ENCODE measurements at places on chromosomes 2 and 18. TPM values are rescaled to one million over a fixed set of nuclear protein-coding genes. Genes with fewer than 3 reads are reported as not detected.

The CYP27C1 gene
- under 0.01 TPM for total RNA-seq

The MCEE gene
- total RNA-seq, result 11.3 TPM

The PCARE gene
- total RNA-seq, result under 0.01 TPM

The CXCR2 gene
- not detected for total RNA-seq

The OXER1 gene
- not detected for total RNA-seq

The RGPD5 gene
- 32.8 TPM for total RNA-seq

The GREB1 gene
- total RNA-seq, result 0.09 TPM

The NXPH2 gene
- not detected for total RNA-seq

The LAMA3 gene
- total RNA-seq, result 3.1 TPM

The ATOH8 gene
- 3.9 TPM for total RNA-seq

The PLGLB1 gene
- total RNA-seq, result 0.18 TPM

The C1QL2 gene
- total RNA-seq, result not detected

The IL36B gene
- not detected for total RNA-seq

The SPATA3 gene
- not detected for total RNA-seq

The POTEF gene
- total RNA-seq, result 0.09 TPM

The LBH gene
- total RNA-seq, result 7.4 TPM

The PJVK gene
- total RNA-seq, result 0.66 TPM

The FHL2 gene
- total RNA-seq, result 114 TPM

The ADGRF3 gene
- total RNA-seq, result under 0.01 TPM

The LIMS4 gene
- total RNA-seq, result 19.5 TPM

The C2orf80 gene
- total RNA-seq, result not detected

The SNORC gene
- 0.38 TPM for total RNA-seq

Measured in endothelial cell of coronary artery (primary cell).